ENCODE measurements at places on chromosomes 12 and 14.

- no peak for DNase-seq
These were observed 85.6 kb downstream of the NT5DC3 start for GRCh38 chr12:103755425-103755824.

DNA sequence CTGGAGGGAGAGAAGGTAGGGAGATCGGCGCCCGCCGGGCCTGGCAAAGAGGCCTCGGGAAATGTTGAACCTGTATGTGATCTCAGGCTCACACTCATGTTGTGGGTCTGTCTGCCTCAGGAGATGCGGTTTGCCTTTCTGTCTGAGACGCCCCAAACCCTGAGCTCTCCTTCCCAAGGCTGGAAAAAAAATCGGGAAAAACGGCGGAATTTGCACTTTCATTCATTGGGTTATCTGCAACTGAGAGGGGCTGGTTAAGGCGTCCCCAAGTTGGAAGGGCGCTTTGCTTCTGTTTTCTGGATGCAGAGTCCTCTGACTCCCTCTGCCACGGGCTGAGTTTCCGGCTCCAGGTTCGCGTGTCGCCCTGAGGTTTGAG, 5.0 kb upstream of the HOXC9 start:
- no peak for DNase-seq

DNA sequence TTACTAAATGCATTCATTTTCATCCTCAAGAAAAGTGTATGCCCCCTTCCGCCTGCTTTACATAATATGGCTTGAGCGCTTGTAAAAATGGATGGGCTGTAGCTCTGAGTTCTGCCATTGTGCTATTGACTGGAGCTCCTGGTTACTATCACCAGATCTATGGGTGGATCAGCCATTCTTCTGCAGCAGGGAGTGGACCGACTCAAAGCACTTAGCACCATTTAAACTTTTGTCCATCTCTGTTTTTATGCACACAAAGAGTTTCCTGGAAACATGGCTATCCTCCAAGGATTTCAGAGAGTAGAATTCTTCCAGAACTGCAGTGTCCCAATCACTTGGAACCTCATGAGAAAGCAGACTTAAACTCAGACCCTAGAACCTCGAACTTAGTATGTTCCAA, 4.5 kb upstream of the NUMB start:
- DNase-seq = no peak

GRCh38 chr14:102988054-102988453, 65.6 kb downstream of the AMN start:
- no peak for DNase-seq

DNA sequence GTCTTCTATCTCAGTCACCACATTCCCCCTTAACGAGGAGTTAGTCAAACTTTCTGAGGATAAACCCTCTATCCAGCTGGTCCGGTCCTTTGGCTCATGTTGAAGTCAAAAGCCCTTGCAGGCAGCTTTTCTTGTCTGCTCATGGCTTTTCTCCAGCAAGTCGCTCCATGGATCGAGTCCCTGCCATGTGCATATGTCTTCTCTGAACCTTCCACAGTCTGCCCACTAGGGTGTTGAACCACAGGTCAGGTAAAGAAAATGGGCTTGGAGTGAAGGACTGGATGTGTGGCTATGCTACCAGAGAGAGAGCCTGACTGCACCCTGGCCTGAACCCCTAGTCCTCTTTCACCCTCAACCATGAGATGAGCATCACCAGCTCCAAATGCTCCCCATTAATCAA, 22.8 kb downstream of the C14orf132 start:
- no peak for DNase-seq

DNA sequence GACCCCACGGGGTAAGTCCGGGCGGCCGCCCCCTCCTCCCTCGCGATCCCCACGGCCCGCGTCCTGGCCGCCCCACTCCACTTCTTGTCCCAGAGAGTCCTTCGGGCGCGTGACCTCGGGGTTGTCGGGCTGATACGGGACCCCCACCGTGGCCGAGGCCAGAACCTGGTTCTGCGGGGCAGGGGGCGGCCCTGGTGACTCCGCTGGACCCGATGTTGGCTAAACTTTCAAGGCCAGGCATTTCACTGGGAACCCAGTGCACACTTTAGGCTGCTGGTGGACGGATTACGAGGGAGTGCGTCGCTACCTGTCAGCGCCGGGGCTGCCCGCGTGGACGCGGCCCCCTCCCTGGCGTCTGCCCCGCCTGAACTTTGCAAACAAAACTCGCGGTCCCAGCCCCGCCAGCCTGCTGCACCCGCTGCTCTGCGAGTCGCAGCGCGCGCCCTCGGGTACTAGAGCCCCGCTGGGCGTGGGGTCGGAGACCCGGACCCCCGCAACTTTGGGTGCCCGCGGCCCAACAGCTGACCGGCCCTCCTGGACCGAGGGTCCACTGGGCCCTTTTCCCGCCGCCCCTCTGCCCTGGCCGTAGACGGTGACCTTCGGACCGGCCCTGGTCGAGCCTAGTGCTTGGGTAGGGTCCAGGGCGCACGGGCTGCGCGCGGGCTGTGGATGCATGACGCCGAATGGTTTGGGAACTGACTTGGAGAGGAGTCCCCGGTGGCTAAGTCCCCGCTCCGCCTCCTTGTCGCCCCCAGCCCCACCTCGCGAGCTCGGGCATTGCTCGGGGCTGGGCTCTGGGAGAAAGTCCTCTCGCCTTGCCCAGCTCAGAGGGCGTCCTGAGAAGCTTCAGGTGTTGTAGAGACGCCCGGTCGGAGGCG, 624 bp downstream of the RIN3 start:
- DNase-seq = no peak

DNA sequence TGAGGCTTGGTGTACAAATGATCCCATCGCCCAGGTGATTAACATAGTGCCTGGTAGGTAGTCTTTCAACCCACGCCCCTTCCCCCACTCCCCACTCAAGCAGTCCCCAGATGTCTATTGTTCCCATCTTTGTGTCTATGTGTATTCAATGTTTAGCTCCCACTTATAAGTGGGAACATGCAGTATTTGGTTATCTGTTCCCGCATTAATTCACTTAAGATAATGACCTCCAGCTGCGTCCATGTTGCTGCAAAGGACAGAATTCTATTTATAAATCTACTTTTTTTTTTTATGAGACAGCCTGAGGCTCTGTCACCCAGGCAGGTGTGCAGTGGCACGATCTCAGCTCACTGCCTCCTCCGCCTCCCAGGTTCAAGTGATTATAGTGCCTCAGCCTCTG, 15.7 kb downstream of the SPX start:
- DNase-seq = no peak

DNA sequence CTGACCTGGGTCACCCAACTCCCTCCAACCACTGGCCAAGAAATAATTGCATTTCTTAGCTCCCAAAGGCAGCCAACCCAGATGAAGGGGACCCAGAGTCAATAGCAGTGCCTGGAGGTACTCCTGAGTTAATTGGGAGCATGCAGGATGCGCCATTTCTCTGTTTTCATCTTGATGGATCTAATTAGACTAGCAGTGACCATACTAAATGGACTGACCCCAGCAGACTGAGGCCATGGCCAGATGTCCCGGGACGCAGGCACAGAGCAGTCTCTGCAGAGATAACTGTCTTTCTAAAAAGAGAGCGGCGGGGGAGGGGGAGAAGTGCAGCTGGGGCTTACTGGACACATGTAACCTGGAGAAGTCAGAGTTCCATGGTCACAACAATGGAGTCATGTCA, 53.2 kb upstream of the CMKLR1 start:
- no peak for DNase-seq

Data from posterior cingulate gyrus (tissue), 11 donors.